ENCODE measurements at places on chromosomes 7 and 10.

- ATAC-seq: no peak
Observed at GRCh38 chr10:32982911-32983909, 25.2 kb upstream of the ITGB1 start.

- no peak for ATAC-seq
Observed at GRCh38 chr7:130939321-130940095, 205.5 kb upstream of the KLF14 start.

- no peak for ATAC-seq
Observed at GRCh38 chr10:90884431-90884830, 12.7 kb downstream of the RPP30 start.

- no peak for ATAC-seq
Observed at GRCh38 chr10:47164800-47165128, 135.2 kb upstream of the GDF10 start.

DNA sequence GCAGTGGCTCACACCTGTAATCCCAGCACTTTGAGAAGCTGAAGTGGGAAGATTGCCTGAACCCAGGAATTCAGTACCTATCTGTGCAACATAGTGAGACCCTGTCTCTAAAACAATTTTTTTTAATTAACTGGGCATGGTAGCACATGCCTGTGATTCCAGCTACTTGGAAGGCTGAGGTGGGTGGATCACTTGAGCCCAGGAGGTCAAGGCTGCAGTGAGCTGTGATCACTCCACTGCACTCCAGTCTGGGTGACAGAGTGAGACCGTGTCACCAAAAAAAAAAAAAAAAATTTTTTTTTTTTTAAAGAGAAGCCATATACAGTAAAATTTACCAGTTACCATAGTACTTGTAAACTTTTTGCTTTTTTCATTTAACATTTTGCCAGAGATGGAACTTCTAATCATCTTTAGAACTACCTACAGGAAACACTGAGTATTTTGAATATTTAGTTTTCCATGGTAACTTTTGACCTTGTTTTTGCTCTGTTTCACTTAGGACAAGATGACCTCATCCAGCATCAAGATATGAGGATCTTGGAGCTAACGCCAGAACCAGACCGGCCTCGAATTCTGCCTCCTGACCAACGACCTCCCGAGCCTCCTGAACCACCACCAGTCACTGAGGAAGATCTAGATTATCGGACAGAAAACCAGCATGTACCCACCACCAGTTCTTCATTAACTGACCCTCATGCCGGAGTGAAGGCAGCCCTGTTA, 40.6 kb downstream of the MPLKIP start:
- ATAC-seq: no peak

DNA sequence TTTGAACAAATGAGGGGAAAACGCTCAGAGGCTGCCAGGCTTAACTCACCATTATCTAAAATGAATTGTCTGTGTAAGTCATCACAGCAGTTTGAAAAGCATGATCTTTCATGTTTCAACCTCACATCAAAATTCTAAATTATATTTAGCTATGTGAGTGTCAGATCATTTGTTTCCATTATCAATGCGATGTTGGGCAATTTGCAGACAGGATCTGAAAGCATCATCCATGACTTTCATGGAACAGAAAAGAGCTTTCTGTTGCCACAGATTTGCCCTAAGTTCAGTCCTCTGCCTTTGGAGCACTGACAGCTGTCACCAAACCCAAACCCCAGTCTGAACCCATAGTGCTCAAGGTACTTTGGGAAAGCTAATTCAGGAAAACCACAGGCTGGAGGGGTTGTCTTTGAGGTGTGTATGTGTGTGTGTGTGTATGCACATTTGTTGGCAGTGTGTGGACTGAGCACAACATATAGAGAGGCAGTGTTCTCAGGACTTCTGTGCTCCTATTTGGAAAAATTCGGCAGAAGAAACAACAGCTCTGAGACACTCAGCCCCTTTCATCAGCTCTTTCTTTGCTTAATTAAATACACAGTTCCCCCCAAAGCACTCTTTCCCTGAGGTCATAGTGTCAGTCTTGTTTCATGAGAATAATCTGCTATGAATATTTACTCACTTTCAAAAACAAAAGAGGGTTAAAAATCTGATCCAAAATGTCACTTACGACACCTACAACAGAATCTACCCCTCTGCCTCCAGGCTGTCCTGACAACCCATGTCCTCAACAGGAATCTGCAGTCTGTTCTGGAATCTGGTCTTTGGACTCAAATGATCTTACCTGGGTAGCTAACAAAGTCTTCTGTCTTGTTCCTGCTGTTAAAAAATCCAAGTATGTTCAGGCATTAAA, 188.5 kb upstream of the KLF14 start:
- ATAC-seq: no peak

DNA sequence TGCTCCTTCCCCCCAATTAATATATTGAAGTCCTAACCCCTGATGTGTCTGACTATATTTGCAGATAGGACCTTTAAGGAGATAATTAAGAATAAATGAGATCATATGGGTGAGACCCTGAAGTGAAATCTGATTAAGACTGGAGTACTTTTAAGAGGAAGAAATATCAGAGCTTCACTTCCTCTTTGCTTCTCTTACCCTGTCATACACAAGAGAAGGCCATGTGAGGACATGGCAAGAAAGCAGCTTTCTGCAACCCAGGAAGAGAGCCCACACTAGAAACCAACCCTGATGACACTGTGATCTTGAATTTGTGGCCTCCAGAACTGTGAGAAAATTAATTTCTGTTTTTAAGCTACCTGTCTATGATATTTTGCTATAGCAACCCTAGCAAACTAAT, 44.2 kb downstream of the JMJD1C start:
- peak; percentile 36 for ATAC-seq

DNA sequence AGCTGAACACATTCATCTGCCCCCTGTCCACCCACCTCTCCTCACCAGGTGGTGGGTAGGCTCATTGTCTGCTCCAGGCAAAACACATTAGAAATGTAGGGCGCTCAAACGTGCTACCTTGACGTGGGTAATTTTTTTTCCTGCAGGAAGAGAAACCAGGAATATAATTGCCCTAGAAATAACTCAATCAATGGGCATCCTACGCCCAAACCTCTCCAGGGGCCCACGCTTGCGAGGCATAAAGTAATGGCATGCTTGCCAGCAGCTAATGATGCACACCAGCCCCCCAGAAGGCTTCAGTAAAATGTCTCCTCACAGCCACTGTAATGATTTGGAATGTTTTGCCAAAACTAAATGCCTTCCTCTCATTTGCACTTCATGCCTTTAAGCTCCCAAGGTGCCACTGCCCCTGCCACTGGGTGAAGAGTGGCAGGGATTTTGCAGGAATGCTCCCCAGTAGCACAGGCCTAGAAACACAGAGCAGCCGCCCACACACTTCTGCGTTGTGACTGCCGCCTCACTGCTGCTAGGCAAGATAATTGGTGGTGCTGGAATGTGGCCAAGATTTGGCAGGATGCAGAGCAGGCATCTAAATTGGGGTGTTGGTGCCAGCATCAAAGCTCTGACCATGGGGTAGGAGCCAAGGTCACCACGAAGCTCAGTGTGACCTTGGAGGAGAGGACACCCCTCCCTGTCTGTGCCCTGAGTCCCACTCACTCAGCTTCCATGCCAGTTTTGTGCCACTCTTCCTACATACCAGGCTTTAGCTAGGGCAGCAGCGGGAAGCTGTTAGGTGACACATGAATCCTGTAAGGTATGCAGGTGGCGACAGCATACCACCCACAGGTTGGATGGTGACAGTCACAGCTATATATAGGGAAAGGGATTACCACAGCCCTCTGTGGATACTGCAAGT, 48.7 kb upstream of the PPP1R3C start:
- ATAC-seq: peak; percentile 16

- ATAC-seq: no peak
Observed at GRCh38 chr7:12771378-12771877, 84.0 kb downstream of the ARL4A start.

GRCh38 chr7:74452748-74453321, 871 bp upstream of the GTF2IRD1 start:
- ATAC-seq: peak; percentile 58

- no peak for ATAC-seq
Observed at GRCh38 chr10:64158551-64158950, 637.4 kb downstream of the REEP3 start.

- ATAC-seq: no peak
Observed at GRCh38 chr10:48302515-48303476, 3.7 kb upstream of the MAPK8 start.

- ATAC-seq: no peak
Observed at GRCh38 chr10:126452245-126452644, 64.0 kb upstream of the ADAM12 start.

DNA sequence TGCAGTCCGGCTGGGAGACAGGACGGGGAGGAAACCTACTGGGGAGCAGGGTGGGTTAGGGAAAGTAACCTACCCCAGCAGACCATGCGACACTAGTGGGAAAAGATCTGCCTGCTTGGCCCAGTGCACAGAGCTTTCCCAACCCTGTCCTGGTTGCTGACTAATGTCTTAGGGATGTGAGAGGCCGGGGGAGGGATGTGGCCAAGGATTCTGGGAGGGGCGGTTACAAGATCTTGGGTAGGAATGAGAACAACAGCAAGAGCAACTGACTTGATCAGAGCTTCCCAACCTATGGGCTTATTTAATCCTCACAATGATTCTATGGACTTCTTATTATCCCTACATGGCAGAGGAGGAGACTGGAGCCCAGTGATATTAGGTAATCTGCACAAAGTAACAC, 24.0 kb upstream of the EIF5AL1 start:
- peak; percentile 53 for ATAC-seq

GRCh38 chr10:81019029-81019890, 481.6 kb downstream of the SH2D4B start:
- peak; percentile 85 for ATAC-seq

DNA sequence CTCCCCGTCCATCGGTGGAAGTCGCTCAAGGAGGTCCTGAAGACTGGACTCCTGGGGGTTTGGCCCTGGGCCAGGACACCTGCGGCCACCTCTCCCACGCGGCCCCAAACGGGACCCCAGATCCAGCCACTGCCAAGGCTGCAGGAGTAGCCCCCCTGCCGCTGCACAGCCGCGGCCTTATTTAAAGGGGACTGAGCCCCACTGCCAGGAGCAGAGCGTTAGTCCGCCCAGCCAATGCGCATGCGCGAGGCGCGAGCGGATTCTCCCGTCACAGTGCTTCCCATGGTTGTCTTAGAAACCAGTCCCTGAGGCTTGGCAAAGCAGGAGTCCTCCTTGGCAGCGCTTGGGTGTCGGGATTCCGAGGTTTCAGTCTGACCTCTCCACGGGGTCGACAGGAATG, 320.0 kb downstream of the ZNF716 start:
- no peak for ATAC-seq

DNA sequence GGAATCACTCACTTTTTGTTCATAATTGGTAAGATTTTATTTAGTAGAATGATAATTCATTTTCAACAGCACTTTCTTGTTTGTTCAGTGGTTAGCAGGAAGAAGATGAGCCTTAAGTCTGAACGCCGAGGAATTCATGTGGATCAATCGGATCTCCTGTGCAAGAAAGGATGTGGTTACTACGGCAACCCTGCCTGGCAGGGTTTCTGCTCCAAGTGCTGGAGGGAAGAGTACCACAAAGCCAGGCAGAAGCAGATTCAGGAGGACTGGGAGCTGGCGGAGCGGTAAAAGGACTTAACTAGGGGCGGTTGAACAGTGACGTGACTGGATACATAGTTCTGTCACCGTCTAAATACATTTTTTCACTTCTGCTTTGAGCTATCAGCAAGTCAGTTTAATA, 31.3 kb downstream of the RABGEF1 start:
- no peak for ATAC-seq

DNA sequence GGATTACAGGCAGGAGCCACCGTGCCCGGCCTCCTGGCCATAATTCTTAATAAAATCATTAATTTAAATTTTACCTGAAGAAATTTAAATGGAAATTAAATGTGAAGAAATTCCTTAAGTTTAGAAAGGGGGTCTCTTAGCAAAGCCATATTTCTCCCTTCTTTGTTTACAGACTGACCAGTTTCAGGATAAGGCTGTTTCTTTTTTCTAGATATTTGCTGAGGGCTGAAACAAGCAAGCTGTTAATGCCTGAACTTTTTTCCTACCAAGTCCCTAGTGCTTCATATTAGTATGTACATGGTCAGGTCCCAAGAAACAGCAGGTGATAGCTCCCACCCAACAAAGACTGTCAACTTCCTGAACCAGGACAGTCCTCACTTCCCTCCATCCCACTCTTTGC, 18.1 kb upstream of the PDIA4 start:
- ATAC-seq: no peak
